ENCODE measurements at places on chromosomes 2 and 18.

- DNase-seq = no peak
These were observed 187.4 kb downstream of the LPIN1 start for GRCh38 chr2:11933854-11934253.

- no peak for DNase-seq
These were observed 513.0 kb downstream of the GALR1 start for GRCh38 chr18:77762642-77763041.

GRCh38 chr2:69205076-69205475, 182.0 kb downstream of the GFPT1 start:
- DNase-seq = no peak

- DNase-seq = no peak
These were observed 8.4 kb downstream of the L3MBTL4 start for GRCh38 chr18:6406075-6406909.

GRCh38 chr2:134039912-134040581, 213.8 kb upstream of the MGAT5 start:
- DNase-seq = no peak

DNA sequence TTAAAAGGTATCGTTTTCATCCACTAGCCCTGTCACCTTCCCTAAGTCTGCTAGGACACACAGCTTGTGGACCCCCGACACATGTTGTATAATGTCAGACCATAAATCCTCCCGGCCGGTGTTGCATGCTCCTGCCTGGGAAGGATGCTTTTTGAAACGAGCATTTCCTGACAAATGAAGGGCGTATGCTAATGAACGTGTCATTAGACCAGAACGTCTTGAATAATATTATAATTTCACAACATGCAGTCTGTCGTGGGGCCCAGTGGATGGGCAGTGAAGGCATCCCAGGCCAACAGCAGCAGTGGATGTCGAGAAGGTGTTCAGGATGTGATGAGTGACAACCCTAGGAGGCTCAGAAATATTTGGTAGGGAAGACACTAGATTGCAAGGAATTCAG, 7.5 kb downstream of the CHRNA1 start:
- no peak for DNase-seq

DNA sequence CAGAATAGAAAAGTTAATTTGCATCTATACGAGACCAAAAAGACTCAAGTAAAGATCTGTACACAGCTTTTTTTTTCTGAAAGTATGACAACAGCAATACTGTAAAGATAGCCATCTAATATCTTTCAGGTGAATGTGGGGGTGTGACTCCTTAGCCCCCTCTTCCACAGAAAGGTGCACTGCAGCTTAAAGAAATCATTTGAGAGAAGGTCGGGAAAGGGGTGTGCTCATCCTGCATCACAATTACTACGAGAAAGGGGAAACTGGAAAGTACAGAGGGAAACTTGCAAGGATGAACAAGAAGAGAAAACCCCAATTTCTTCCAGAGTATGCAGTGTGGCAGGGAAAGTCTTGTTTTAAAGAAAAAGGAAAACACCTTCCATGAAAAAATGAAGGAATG, 255.6 kb downstream of the CCDC178 start:
- DNase-seq = no peak

- no peak for DNase-seq
These were observed 27.3 kb downstream of the KIF3C start for GRCh38 chr2:25955036-25955435.

GRCh38 chr2:120629241-120629895, 106.3 kb upstream of the GLI2 start:
- no peak for DNase-seq

GRCh38 chr18:8507361-8507760, 101.9 kb upstream of the RAB12 start:
- no peak for DNase-seq

- no peak for DNase-seq
These were observed 14.5 kb downstream of the TIA1 start for GRCh38 chr2:70233926-70234325.

DNA sequence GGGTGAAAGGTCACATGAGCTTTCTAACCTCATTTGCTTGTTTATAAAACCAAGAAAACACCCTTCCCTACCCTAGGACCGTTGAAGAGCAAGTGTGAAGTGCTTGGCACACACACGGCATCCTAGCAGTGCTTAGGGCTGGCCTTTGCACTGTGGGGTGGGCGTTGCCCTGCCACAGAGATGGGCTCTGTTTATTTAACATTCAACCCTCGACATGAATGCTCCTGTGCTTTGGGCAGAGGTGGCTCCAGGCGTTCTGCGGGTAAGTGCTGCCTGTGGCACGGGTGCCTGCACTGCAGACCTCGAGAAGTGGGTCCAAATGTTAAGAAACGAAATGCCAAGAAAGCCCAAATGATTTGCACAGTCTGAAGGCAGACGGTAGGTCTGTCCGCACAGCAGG, 170.1 kb downstream of the FHOD3 start:
- no peak for DNase-seq
